ENCODE measurements at places on chromosomes 12 and 14.

DNA sequence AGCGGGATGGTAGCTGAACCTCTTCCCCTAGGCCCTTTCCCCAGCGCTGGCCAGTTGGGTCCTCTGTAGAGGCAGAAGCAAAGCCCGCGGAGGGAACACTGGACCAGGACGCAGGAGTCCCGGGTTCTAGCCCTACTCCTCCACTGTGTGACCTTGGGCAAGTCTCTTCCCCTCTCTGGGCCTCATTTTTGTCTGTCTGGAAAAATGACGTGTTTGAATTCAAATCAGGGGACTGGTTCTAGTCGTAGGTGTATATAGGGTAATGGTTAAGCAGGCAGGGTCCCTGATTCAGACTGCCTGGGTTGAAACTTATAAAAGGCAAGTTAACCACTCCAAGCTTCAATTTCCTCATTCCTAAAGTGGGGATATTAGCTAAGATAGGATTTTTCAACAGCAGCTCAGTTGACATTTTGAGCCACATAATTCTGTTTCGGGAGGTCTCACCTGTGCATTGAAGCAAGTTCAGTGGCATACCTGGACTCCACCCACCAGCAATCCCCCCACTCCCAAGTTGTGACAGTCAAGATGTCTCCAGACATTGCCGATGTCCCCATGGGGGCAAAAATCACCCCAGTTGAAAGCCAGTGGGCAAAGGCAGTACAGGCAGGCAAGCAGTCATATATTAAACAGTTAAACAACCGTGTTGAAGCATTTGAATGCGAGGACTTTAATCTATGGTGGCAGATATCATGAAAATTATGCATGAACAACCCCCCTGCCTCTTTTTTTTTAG lies 899 bp downstream of the TPCN1 start:
- DNase-seq = no peak

DNA sequence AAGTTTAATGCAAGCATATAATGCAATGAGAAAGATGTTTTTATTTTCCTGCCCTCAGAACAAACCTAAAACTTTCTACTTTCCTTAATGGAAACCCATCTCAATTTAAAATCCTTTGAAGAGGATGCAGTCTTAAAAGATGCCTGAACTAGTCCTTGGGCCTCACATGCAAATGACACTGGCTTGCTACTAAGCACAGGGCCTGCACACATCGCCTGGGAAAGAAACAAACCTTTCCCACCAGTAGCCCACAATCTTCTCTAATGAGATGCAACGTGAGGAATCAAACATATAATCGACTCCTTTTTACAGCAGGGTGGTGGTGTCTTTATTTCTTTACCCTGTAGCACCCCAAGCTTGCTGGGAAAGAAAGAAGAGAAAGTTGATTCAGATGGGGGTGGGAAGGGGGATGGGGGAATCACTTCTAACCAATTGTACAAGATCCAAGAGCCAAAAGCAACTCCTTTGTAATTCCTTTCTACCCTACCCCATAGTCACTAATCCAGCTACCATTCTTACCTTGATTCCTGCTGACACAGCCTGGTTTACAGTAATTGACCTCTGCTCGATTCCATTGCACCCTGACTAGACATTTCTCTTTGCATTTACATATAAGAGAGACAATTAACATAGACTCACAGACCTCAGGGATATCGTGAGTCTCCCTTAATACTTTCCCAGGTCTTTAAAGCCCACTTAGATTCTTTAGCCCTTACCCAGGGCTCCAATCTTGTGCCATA lies 69.5 kb upstream of the FERMT2 start:
- no peak for DNase-seq

GRCh38 chr12:80567401-80567800 lies 123.4 kb downstream of the PTPRQ start:
- DNase-seq = no peak

DNA sequence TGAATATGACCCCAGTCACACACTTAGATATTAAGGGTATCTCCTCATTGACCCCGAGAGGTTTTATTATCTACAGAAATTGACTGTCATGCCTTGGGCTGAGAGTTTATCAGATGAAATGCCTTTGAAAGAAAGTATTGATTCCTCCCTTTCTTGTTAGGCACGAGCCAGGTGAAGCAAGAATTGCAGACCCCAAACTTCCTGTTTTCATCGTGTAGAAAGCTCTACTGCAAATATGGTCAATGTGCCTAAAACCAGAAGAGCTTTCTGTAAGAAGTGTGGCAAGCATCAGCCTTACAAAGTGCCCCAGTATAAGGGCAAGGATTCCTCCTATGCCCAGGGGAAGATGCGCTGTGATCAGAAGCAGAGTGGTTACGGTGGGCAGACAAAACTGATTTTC lies 143.9 kb upstream of the FUT8 start:
- no peak for DNase-seq

- no peak for DNase-seq
Measured at GRCh38 chr12:104750061-104750460, 208.0 kb downstream of the SLC41A2 start.

GRCh38 chr14:61120576-61120975 lies 139.5 kb downstream of the SLC38A6 start:
- DNase-seq = no peak

DNA sequence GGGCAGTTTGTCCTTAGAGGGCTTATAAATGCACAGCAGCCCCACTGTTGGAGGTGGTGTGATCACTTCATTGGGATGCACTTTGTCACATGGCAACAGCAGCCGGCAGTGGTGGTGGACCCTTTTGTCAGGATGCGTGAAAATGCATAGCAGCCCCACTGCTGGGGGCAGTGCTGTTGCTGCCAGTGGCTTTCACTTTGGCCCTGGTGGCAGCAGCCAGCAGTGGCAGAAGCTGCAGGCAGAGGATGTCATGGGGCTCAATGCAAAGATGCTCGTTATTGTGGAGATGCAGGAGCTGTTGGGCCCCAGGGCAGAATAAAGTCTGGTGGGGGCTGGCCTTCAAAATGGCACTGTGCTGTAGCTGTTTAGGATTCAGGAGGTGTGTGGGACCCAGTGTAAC lies 173.0 kb upstream of the DAAM1 start:
- DNase-seq = no peak
